Stimulated activated CD8-positive, alpha-beta memory T cell treated with anti-CD3 and anti-CD28 coated beads, Interleukin-15, amount 100 ng/mL, for 48 hours (primary cell): ENCODE measurements at places on chromosomes 3 and 15.

DNA sequence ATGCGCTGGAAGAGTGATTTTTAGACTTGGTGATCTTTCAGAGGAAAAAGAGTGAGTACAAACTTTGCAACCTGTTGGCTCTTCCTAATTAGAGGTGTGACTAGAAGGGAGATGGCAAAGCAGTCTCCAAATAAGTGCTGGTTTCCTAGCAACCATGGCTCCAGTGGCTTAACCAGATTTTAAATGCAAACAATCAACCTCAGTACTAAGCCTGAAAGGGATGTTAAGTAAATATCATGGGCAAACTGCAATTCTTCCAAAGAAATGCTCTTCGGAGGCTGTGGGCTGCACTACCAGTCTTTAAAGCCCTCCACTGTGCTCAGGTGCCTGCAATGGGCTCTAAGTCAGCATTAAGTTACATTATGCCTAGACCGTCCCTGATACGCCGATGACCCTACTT, 678.1 kb upstream of the CCDC54 start:
- DNase-seq: no peak

GRCh38 chr15:56813995-56814394, 80.7 kb upstream of the ZNF280D start:
- no peak for DNase-seq

DNA sequence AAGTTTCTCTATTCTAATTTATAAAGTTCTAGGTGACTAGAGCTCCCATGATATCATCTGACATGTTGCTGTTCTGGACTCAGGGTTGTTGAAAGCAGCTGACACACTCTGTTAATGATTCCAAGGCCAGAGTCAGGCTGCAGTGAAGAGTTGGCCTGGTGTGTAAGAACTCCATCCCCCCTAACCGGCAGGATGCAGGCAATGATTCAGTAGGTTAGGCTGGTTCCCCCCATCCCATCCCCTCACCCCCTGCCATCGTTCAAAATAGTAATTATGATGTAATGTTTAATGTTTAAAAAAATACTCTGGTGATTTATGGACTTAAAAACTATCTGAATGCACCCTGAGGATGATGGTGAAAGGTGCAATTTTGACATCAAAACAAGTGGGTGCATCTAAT, 4.6 kb upstream of the TRIM71 start:
- DNase-seq: no peak

- DNase-seq: no peak
Measured at GRCh38 chr15:94225616-94226015, 5.7 kb upstream of the MCTP2 start.

DNA sequence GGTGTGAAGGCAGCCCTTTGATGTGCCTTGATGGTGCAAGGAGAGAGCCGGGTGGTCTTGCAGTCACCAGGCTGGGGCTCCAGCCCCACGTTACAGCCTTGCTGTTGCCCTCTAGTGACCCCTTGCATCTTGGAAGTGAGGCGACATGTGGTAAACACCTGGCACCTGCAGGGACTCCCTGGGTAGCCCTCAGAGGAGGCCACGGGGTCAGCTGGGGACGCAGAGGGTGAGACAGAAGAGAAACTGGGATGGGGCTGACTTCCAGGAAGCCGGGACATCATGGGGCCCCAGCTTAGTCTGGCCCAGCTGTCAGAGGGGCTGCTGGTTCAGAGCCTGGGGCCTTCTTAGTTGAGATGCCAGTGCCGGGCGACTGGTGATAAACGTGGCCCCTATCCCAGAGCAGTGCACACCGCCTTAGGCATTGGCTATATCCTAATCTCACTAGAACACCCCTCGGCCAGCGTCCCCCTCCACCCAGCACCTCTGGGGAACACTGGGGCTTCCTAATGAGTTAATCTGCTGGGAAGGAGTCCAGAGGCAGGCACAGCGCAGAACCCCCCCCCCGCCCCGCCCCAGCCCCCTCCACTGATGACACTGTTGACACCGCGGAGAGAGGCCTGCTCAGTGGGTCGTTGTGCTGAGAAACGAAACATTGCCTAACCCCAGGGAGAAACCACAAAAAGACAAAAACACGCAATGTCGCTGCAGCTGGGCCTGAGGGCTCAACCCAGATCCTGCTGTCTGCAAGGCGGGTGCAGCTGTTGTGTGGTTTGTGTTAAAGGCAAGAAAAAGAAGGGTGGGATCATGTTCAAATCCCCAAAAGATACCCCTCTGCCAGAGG, 60.5 kb upstream of the KLF13 start:
- DNase-seq: peak; percentile 36

GRCh38 chr3:19075037-19075436, 73.3 kb upstream of the KCNH8 start:
- no peak for DNase-seq
